GF-D8 (cell line): ENCODE measurements at places on chromosomes 1 and 21.

DNA sequence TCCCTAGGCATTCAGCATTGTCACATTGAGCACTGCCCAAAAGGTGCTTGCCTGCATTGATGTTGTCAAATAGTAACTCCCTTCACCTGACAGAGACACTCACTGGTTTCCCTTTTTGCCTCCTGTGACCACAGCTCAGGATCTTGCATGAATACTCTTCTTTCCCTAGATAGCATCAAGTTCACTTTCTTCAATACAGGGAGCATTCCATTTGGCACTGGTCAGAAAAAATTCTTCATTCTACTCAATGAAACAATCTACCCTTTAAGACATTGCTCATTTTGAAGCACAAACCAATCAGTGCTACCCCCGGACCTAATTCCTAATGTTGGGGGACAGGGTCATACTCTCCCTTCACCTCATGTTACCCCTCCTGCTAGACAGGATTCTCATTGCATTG, 319.0 kb upstream of the SNX7 start:
- no peak for DNase-seq

DNA sequence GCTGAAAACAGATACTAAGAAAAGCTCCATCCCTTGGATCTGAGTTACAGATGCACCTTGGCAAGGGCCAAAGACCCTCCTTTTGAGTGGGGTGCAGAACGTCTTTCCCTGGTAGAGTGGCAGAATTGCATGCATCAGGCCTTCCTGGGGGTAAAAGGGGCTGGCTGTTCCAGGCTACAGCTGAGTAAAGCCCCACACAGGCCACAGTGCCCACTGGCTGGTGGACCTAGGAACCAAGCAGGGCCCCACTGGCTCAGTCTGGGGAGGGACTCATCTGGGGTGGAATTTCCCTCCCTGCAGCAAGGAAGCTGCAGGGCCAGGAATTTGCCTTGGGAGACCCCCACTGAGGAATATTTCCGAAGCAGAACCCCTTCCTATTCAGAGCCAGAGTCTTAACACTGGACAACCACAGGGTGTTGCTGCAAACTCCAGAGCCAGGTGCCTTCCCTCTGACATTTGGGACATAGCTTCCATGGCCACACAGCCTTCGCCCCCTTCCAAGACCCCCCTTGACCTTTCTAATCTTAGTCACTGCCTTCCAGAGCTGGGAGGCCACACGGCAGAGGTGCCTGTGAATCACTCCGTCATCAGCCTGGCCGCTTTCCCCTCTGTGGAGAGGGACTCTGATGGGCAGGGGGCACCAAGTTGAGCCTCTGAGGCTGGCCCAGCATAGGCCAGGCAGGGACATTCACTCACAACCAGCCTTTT, 52.5 kb downstream of the LACTBL1 start:
- DNase-seq = no peak

DNA sequence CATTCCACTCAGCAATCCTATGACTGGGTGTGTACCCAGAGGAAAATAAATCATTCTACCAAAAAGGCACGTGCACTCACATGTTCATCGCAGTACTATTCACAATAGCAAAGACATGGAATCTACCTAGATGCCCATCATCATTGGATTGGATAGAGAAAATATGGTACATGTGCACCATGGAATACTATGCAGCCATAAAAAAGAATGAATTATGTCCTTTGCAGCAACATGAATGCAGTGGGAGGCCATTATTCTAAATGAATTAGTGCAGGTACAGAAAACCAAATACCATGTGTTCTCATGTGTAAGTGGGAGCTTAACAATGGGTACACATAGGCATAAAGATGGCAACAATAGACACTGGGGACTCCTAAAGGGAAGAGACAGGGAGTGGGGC, 39.9 kb upstream of the SLC35F3 start:
- no peak for DNase-seq

GRCh38 chr1:157095551-157095950, 4.1 kb downstream of the ETV3L start:
- DNase-seq = no peak

DNA sequence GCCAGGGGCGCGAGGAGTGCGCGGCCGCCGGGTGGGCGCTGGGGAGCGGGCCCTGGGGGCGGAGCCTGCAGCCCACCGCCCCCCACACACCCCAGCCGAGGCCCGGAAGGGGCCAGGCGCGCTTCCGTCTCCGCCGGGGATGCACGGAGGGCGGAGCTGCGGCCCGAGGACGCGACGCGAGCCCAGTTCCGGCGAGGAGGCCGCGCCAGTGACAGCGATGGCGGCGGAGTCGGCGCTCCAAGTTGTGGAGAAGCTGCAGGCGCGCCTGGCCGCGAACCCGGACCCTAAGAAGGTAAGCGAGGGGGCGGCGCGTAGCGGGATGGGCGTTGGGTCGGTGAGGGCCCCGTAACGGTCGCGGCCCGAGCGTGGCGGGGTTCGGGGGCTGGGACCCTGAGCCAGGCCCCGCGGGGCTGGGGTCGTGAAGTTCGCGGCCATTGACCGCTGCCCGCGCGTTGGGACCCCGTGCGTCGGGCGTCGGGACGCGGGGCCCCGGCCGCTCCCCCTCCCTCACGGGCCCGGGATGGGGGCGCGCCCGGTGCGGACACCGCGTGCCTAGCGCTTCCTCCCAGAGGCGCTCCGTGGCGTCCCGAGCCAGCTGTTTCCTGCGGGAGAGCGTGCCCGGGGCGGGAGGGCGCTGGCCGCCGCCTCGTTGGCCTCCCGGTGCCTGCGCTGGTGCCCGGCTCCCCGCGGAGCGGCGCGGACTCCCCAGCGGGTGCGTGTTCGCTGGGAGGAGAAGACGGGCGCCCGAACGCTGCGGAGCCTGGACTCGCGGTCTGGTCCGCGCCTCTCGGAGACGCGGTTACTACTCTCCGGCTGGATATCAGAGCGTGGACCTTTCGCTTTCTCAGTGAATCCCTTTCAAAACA, at the start of gene ELOA:
TSS of gene ELOA (plus strand) at position 185 of the 866 bp plus-strand sequence. CDS start at position 218, 33 bp downstream.
- DNase-seq = peak; percentile 32

DNA sequence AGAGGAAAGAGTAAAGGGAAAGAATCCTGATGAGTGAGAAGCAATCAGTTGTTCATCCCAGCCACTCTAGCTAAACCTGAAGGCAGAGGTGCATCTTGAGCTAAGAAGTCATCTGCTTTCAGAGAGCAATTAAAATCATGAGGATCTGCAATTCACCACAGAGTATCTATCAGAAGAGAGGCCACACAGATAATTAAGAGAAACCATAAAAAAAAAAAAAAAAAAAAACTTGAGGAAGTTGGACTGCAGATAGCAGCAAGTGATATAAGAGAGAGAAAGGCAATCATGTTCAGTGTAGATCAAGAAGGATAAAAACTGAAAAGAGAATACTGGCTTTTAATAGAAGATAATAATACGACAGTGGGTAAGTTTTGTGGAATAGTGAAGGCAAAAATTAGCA, 17.7 kb downstream of the FOXJ3 start:
- DNase-seq = peak; percentile 35

- DNase-seq = peak; percentile 27
Observed at GRCh38 chr1:220768126-220768601, 18.5 kb upstream of the MTARC1 start.

- DNase-seq = no peak
Observed at GRCh38 chr1:121440993-121441392, 256.2 kb downstream of the SRGAP2C start.

DNA sequence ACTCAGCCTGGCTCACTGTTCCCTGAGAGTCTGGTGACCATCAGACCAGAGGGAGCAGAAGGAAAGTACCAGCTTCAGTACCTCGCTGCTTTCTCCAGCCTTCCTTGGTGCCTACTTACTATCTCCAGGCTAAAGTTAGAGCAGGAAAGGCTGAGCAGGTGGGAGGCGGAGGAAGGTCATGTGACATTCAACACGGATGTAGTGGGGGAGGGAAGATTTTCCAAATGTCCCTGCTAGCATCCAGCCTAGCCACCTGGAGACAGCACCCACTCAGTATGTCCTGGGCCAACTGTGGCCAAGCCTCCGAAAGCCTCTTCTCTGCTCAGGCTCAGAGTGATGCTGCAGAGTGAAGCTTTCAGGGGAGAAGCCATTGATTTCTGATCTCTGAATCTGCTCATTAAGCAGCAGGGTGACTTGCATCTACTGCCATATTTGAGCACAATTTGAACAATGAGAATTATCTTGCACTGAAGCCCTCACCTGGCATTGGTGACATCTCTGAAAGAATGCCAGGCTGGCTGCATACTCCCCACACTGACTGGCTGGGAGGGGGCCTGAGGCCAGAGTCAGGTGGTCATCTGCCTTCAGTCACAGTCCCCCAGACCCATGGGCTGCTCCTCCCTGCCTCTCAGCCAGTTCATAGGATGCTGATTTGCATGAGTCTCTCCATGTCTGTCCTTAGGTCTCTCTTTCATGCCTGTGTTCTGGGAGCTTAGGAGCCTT, 86.2 kb downstream of the KCND3 start:
- DNase-seq = no peak

DNA sequence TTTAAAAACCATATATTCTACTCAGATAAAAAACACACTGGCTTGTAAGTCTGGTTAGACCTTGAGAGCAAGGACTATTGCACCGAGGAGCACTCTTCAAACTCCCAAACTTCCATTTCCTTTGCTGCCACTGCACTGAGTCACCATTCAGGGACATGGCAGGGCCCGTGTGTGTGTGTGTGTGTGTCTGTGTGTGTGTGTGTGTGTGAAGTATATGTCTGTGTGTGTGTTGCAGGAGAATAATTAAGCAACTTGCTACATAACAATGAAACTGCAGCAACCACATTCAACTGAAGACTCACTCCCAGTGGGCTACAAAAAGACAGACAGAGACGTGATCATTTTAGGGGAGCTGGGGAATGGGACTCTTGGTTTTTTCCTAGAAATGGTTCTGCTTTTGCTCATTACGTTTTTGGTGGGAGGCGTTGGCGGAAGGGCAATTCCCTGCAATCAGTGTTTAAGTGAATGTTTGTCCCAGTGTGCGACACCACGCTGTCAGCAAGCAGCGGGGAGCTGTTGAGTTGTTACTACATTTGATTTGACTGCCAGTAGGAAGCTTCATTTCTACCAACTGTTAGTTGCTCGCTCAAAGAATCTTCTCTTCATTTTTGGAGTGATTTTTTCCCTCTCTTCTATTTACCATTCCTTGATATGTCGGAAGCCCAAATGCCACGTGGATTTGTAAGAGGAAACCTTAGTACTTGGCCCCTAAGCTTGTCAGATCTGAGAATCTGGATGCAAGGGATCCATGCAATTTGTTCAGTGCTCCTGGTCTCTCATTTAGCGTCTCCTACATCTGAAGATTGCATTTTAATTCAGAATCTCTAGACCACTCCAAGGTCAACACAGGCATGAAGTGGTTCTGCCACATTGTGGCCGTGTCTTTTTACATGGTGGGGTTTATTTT, 36.1 kb downstream of the ESRRG start:
- DNase-seq = no peak

DNA sequence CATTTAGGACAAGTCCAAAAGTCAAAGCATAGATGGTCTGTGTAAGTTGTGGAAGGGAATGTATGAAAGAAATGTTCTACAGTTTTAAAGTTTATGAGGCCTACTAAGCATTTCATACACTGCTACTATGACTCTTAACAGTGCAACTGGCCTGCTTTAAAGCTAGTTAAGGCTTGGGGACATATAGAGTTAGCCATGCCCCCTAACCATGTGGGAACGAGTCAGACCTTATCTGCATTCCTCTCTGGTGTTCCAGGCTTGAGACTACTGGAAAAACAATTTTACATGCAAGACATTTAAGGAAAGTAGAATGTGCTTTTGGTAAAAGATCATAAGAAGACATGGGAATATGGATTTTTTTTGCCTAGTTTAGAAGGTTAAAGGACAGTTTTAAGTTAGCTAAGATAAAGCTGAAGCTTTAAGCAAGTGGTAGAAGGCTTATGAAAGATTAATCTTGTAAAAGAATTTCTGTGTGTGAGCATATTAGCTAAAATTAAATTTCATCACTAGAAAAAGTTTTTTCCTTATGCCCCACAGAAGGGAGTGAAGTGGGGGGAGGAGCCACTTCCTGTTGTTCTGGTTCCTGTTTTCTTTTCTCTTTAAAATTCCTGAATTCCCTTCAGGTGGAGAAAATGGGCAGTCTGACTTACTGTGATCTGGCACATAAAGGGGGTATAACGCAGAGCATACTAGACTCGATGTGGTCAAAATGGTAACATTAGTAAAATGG, 8.9 kb upstream of the CD48 start:
- DNase-seq = no peak

DNA sequence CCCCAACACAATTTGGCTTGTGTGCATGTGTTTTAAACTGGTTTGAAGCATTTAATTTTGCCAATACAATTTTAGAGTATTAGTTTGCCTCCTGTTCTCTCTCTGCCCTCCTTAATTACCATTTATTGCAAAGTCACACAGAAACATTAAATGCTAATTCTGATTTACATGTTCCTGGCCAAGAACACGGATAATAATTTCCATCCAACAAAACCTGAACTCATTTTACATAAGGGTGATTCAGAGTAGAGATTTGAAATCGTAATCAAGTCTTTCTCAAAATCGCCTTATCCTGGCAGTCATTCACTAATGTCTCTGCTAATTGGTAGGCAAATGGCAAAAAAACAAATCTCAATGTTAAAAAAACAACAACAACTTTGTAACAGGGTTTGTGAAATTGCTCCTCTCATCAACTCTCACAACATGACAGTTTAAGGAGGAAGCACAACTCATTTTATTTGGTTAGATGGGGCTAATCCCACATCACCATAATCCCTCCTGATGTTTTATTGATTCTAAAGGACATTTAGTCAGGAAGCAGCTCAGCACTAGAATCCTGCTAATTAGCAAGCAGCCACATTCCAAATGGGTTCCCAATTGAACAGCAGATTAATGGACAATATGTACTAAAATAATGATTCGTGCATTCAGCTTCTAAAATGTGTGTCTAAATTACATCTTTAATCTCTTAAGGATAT, 55.9 kb downstream of the C1orf87 start:
- no peak for DNase-seq

DNA sequence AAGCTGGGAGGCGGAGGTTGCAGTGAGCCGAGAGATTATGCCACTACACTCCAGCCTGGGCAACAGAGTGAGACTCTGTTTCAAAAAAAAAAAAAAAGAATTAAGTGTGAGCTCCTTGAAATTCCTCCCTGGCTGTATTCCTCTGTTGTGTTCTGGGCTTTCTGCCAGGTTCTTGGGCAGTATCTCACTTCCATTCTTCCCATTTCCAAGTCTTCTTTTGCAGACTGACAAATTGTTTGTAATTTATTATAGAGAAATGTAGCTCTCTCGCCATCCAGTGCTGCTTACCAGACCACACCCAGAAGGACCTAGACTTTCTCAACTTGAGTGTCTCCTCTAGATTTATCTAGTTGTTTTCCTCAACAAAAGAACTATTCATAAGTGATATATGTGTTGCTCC, 105.0 kb upstream of the ADGRL2 start:
- DNase-seq = no peak

- DNase-seq = no peak
Observed at GRCh38 chr1:77688939-77689338, 6.5 kb upstream of the ZZZ3 start.

DNA sequence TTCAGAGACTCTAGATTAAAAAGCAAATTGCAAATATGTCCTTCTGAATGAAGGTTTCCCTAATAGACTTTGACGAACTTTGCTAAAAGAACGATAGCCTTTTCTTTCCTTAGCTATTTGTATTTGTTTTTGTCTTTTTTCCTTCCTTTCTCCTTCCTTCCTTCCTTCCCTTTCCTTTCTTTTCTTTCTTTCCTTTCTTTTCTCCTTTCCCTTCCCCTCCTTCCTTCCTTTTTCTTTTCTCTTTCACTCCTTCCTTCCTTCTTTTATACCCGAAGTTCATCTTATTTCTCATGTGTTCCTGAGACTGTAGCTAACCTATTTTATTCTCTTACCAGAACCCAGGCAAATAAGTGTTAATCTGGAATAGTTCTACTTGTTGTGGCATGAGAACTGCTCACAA, 381.2 kb upstream of the RUNX1 start:
- DNase-seq = no peak

GRCh38 chr21:45947296-45947695, 34.3 kb upstream of the COL6A1 start:
- DNase-seq = no peak
